ENCODE measurements at places on chromosomes 2 and 18.

DNA sequence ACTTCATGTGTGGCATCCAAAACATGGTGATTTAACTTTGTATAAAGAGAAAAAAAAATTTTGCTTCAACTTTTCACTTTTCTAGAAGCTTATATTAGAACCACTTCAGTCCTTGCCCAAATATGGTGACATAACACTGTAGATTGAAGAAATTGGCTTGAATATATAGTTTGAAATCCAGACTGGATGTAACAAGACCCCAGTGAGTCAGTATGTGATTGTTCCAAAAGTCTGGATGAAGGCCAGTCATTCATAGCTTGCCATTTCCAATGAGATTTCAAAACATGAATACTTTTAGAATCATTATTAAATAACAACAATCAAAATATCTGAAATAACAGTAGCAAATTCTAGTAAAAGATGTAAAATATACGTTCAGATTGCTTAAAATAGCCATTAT is 104.8 kb upstream of the FN1 start:
- no peak for DNase-seq

DNA sequence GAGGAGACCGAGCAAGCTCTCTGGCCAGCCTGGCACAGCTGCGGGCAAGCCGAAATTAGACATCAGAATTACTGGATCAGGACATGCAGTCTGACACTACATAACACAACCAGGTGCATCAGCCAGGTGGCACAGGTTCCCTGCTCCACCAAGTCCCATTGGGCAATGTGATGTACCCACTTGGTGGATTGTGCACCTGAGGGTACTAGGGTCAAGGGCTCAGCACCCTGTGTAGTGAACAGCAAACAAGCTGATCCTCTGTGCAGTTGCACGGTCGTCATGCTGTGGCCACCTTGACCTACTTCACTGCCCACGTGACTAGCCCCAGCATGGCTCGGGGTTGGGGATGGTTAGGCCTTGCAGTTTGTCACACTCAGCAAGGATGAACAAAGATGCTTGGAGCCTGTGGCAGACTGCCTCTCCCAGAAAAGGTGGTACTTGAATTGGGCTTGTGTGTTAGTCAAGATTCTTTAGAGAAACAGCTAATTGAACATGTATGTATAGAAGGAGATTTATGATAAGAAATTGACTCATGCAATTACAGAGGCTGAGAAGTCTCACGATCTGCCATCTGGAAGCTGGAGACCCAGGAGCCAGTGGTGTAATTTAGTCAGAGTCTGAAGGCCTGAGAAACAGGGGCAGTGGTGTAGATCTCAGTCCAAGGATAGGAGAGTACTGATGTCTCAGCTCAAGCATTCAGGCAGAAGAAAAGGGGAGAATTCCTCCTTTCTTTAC is 71.4 kb upstream of the TMEM87B start:
- no peak for DNase-seq

GRCh38 chr2:198374375-198375082 is 570.1 kb downstream of the PLCL1 start:
- DNase-seq, result peak; percentile 45

- DNase-seq, result no peak
These were observed 107.1 kb downstream of the PLB1 start for GRCh38 chr2:28602751-28603639.

DNA sequence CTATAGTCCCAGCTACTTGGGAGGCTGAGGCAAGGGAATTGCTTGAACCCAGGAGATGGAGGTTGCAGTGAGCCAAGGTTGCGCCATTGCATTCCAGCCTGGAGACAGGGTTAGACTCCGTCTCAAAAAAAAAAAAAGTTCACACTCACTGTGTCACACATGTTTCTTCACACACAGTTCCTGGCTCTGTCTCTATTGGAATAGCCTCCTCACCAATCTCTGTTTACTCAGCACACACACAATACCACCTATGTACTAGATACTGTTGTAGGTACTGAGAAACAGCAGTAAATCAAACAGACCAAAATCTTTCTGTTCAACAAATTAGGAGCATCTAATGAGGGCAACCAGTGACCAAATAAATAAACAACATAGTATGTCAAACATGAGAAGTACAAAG is 3.3 kb downstream of the TTC31 start:
- DNase-seq, result no peak

DNA sequence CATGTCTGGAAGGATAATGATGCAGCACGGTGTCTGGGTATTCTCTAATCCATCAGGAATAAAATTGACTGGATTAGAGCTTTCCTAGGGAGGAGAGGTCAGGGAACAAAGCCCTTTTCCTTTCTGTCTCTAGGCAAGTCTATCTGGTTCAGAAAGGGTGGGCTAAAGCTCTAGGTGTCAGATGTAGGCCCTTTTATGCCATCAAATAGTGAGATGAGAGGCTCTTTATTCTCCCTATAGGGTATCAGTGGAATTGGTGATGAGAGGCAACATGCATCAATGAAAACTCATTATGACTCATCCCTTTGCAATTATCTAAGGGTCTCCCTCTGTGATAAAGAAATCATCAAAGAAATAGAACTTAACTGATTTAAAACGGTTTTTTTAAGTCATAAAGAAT is 328.0 kb upstream of the CRIM1 start:
- DNase-seq, result no peak

DNA sequence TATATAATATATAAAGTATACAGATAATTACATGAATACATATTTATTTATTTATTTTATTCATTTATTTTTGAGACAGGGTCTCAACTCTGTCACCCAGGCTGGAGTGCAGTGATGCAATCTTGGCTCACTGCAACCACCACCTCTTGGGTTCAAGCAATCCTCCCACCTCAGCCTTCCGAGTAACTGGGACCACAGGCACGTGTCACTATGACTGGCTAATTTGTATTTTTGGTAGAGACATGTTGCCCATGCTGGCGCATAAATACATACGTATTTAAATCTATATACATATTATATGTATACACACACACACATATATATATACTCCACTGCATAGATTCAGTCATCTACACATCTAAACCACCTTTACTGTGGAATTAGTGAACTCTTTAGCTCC is 20.6 kb upstream of the NDUFV2 start:
- no peak for DNase-seq

DNA sequence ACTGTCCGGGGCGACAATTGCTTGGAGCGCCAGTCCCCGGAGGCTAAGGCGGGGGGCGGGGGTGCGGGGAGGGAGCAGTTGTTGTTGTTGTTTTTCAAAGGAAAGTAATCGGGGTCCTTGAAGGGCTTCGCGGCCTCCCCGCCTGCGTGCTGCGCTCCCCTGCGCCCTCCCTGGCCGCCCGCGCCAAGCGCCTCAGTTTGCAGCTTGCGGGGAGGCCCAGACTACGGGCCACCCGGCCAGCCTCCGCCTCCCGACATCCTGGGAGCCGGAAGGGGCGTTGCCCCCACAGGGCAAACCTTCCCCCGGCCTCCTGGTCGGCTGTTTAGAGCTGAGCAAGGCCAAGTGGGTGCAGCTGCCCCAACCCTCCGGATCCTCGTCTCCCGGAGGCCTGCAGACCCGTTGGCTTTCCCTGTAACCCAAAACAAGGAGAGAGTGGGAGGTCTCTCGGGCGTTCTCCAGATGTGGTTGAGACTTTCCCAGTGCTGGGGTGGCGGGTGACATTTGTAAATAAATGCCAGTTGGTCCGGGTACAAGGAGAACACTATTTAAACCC is 3.7 kb upstream of the SIX3 start:
- DNase-seq, result no peak

DNA sequence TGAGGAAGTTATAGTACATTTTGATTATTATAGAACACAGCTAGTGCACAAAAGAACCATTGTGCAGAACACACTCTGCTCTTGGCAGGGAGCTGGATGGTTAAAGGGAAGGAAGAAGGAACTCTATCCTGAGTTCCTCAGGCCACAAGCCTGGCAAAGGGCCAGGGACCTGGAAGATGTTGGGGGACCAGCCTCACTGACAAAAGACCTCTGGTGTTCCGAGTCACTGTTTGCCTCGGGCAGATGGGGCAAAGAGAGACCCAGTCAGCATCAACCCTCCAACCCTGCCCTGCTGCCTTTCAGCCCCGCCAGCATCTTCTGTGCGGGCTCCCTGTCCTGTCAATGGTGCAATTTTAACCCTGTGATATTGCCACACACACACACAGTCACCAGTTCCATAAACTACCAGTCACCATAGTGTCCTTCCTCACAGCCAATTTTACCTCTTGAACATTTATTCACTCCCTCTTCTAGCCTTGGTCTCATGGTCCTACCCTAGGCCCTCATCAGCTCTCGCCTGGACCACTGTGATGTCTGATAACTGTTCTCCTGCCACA is 21.9 kb downstream of the NEMP2 start:
- no peak for DNase-seq

GRCh38 chr2:64939332-64939917 is 49.8 kb upstream of the SLC1A4 start:
- no peak for DNase-seq
